Breast epithelium (tissue), 4 donors: ENCODE measurements at places on chromosomes 7 and 10. TPM values are rescaled to one million over a fixed set of nuclear protein-coding genes. Genes with fewer than 3 reads are reported as not detected.

ARHGEF35 gene
- total RNA-seq, result 15.4 TPM

UCMA gene
- not detected for total RNA-seq

SLC13A1 gene
- total RNA-seq, result not detected

PANK1 gene
- total RNA-seq, result 6.4 TPM

C7orf57 gene
- not detected for total RNA-seq

DNA sequence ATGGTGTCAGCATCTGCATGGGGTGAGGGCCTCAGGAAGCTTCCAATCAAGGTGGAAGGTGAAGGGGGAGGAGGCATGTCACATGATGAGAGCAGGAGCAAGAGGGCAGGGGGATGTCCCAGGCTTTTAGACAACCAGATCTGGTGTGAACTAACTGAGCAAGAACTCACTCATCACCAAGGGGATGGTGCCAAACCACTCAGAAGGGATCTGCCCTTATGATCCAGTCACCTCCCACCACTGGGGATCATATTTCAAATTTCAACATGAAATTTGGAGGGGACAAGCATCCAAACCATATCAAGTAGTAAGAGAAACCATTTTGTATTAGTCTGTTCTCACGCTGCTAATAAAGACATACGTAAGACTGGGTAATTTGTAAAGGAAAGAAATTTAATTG, 33.6 kb downstream of the THNSL1 start:
- no peak for DNase-seq

GRCh38 chr7:152333134-152333533, 102.7 kb downstream of the KMT2C start:
- DNase-seq, result no peak

- DNase-seq, result no peak
Observed at GRCh38 chr7:75696263-75697037, 42.3 kb downstream of the HIP1 start.

DNA sequence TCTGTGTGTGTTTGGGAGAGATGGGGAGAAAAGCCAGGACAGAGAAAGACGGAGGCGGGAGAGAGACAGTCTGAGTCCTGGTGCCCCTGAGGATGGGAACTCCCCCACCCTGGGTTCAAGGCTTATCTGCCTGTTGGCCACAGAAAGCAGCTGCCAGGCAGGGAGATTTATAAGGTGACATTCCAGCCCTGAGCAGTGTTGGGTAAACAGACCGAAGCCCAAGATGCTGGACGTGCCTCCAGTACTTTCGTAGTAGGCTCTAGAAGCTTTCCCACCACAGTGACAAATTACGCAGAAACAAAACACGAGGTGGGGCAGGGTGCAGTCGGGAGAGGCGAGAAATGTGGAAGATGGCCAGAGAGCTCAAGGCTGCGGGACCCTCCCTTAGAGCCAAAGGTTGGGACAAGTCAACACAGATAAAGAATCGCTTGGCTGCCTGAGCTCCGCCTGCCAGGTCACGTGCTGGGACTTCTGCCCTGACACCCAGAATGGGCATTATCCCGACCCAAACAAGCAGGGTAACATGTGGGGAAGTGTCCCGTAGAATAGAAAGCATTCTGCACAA, 41.1 kb downstream of the CCDC3 start:
- DNase-seq, result no peak

DNA sequence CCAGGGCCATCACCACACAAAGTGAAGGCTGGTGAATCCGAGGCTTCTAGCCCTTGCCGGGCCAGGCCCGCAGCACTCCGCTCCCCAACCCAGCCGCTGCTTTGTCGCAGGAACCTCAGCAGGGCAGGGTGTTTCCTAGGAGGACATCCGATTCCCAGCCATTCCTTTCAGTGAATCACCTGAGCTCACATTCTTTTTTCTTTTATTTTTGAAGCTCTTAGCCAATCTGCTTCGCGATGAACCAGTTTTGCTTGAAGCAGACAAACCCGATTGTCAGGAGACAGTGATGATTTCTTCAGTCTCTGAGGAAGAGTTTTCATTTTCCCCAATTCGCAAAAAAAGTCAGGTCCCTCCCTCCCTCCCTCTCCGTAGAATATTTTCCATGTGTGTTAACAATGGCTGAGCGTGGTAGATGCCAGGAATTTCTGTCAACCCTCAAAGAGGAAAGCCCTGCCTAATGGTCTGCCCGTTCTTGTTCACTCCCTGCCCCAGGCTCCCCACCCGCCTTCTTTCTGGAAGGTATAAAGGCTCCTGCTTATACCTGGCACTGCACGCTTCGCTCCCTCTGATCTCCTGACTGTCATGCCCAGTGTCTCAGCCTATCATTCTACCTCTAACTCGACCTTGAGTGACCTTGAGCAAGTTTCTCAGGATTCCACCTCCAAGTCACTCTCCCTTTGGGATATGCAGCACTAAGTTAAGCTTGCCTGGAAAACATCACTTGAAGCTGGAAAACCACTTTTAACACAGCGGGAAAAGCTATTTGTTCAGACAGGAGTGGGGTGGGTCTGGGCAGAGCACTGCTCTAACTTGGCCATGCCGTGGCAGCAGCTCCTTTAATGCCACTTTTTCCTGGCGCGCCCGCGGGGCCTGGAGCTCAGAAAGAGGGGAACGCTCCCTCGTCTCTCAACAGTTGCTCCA, 35.1 kb downstream of the EGFR start:
- peak; percentile 71 for DNase-seq

DNA sequence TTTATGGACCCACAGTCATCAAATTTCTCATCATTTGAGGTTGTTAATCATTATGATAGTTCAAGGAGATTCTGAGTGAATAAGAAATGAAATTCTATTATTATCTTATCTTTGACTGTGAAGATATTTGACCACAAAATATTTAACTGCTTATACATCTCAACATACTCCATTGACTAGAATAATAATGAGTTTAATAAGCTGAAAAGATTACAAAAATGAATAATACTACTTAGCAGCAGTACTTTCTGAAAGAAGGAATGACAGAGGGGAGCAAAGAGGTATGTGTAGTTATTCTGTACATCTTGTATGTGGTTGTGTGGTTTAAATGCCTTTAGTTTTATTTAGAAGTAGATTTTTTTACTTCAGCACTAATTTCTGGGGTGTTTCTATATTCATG, 214.2 kb downstream of the PRKG1 start:
- DNase-seq, result no peak
